HL-60 (cell line): ENCODE measurements at places on chromosomes 5 and 9.

GRCh38 chr9:110728058-110728457 lies 59.5 kb downstream of the MUSK start:
- DNase-seq, result no peak

DNA sequence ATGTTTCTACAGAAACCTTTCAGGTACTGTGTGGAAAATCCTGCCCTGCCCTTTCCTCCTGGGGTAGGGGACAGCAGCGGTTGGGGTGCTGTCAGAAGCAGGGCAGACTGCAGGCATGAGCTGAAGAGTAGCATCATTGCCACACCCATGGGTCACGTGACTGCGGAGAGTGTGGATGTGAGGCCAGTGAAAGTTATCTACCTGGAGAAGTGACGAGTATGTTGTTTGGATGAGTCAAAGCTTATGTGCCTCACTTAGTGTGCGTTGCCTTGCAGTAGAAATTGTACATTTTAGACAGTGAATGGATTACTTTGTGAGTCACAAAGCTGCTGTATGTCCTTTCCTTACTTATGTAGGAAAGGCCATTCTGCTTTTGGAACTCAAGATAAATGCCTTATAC lies 21.7 kb upstream of the ACTBL2 start:
- no peak for DNase-seq

DNA sequence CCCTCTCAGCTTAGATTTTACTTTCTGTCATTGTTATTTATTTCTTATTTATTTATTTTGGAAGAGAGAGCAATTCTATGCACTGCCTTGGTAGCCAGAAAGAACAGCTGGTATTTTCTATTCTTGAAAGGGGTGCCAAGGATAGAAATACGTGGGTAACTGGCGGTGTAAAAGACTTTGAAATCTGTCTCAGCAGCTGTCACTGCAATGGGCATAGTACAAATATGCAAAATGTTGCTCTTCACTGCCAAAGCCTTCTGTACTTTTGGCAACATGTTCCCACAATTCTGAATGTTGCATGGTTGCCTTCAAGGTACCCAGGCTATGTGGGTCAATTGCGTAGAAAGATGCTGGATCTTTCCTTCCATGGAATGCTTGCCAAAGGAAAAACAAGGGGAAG lies 230.2 kb upstream of the EDIL3 start:
- DNase-seq, result no peak

- no peak for DNase-seq
These were observed 7.2 kb downstream of the PLK2 start for GRCh38 chr5:58452566-58453258.

DNA sequence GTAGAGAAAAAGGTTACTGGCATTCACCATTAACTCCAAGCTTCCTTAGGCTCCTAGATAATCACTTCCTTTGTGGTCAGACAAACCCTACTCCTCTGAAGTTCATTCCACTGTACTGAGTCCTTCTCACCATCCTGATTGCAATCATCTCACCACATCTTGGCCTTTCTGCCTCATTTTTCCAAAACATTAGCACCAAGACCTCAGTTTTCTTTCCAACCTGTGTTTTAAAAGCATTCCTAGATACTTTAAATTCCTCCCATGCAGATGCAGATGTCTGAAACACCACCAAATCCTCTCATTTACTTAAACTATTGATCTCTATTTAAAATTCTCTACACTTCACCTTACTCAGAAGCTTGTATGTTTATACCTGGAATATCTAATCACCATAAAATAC lies 961.3 kb upstream of the CTNND2 start:
- DNase-seq, result no peak
